ENCODE measurements at places on chromosomes 7 and 10.

- DNase-seq = no peak
These were observed 461.4 kb downstream of the KCNMA1 start for GRCh38 chr10:77176232-77176631.

GRCh38 chr10:92421550-92421949 is 130.6 kb downstream of the MARCHF5 start:
- DNase-seq = no peak

GRCh38 chr7:2201686-2202360 is 30.9 kb downstream of the MAD1L1 start:
- DNase-seq = no peak

DNA sequence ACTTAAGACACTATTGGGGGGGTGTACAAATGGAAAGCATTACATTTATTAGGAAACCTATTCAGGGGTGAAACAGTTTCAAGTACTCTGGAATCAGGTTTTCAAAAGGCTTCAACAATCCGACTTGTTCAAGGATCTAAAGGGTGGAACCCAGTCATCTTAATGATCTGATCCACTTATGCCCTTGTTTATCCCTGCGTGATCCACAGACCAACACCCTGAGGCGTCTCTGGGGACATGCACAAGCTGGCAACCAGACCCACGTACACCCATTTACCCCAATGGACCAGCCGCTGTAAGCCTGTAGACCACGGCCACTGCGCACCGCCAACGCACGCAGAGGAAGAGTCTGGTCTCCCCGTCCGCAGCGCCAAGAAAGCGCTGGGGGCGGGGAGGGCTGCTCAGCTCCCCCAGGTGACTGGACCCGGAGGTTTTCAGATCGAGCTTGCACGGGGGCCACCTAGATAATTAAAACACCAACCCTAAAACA is 13.4 kb downstream of the HNRNPF start:
- no peak for DNase-seq

- DNase-seq = no peak
These were observed 28.5 kb downstream of the PIP4K2A start for GRCh38 chr10:22685926-22686325.

DNA sequence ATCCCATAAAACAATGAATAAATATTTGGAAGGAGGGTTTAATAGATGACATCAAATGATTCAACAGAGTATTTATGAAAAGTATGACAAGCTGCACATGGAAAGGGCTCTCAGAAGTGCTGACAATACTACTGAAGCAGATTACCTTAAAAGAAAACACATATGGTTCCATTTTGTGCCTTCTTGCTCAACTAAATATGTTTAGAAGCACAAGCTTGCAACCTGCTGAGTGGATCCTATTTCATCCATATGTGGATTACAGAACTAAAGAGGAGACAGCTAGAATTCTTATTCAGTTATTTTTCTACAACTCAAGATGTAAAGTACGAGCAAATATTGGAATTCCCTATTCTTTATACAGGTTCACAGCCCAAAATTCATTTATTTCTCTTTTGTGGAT is 340.6 kb downstream of the TFEC start:
- no peak for DNase-seq

Measured in nucleus accumbens (tissue), 56 donors.